Cardiac atrium fibroblast (primary cell): ENCODE measurements at places on chromosomes 13 and 19. TPM values are rescaled to one million over a fixed set of nuclear protein-coding genes. Genes with fewer than 3 reads are reported as not detected.

Gene ZNF578
- 0.36 and 2.4 TPM in 2 replicates for total RNA-seq

Gene ODAD3
- 0.65 TPM in 1 of 2 replicates, not detected in the other for total RNA-seq

Gene ZNF730
- 0.18 and 0.97 TPM in 2 replicates for total RNA-seq

Gene CNFN
- not detected in 2 replicates for total RNA-seq

Gene ZSCAN18
- 27.4 and 33.0 TPM in 2 replicates for total RNA-seq

Gene KLK6
- total RNA-seq = not detected in 2 replicates

Gene IQCN
- 0.81 and 2.0 TPM in 2 replicates for total RNA-seq

Gene NKPD1
- not detected in 2 replicates for total RNA-seq

Gene THSD1
- total RNA-seq = 2.9 and 7.1 TPM in 2 replicates

Gene ELSPBP1
- not detected in 2 replicates for total RNA-seq

Gene C19orf18
- total RNA-seq = not detected in 2 replicates

Gene NLRP12
- total RNA-seq = 0.32 TPM in 1 of 2 replicates, not detected in the other

Gene TBXA2R
- total RNA-seq = 1.3 and 4.2 TPM in 2 replicates

Gene CYP4F3
- not detected in 2 replicates for total RNA-seq

Gene ERICH6B
- not detected in 2 replicates for total RNA-seq

Gene VSTM2B
- not detected in 2 replicates for total RNA-seq

Gene BLVRB
- 118 and 131 TPM in 2 replicates for total RNA-seq

Gene METTL21C
- not detected in 2 replicates for total RNA-seq

Gene SHC2
- total RNA-seq = 0.32 and 0.54 TPM in 2 replicates

Gene PEAK3
- not detected in 2 replicates for total RNA-seq

Gene ZNF418
- total RNA-seq = 1.3 and 1.6 TPM in 2 replicates

Gene VRK3
- total RNA-seq = 20.4 and 28.2 TPM in 2 replicates

Gene IGFL1
- total RNA-seq = not detected in 2 replicates

Gene TSEN34
- 82.1 and 116 TPM in 2 replicates for total RNA-seq

Gene ZNF723
- total RNA-seq = not detected in 2 replicates

Gene MEDAG
- 2.2 and 2.4 TPM in 2 replicates for total RNA-seq

Gene FARP1
- 24.0 and 29.6 TPM in 2 replicates for total RNA-seq

Gene FUZ
- 12.2 and 15.2 TPM in 2 replicates for total RNA-seq

Gene ZSCAN1
- 0.54 TPM in 1 of 2 replicates, not detected in the other for total RNA-seq

Gene ZNF577
- 5.2 and 13.0 TPM in 2 replicates for total RNA-seq

Gene LILRB2
- total RNA-seq = not detected in 2 replicates

Gene CEACAM3
- not detected in 2 replicates for total RNA-seq

Gene ACER1
- total RNA-seq = not detected in 2 replicates

Gene RLN3
- not detected in 2 replicates for total RNA-seq

Gene SIGLEC12
- total RNA-seq = not detected in 2 replicates

Gene ONECUT3
- total RNA-seq = not detected in 2 replicates

Gene POLR1D
- 96.1 and 112 TPM in 2 replicates for total RNA-seq

Gene SLC17A7
- not detected in 2 replicates for total RNA-seq

Gene KLK5
- not detected in 2 replicates for total RNA-seq

Gene KLHL1
- total RNA-seq = not detected in 2 replicates

Gene RPS15
- 1,770 and 2,629 TPM in 2 replicates for total RNA-seq

Gene ZNF569
- 2.8 and 3.1 TPM in 2 replicates for total RNA-seq

Gene SYCN
- not detected in 2 replicates for total RNA-seq

Gene PPP1R15A
- 51.0 and 87.6 TPM in 2 replicates for total RNA-seq
